ENCODE measurements at places on chromosomes 4 and X.

GRCh38 chr4:55030589-55030988 lies 94.8 kb downstream of the KDR start:
- no peak for DNase-seq

DNA sequence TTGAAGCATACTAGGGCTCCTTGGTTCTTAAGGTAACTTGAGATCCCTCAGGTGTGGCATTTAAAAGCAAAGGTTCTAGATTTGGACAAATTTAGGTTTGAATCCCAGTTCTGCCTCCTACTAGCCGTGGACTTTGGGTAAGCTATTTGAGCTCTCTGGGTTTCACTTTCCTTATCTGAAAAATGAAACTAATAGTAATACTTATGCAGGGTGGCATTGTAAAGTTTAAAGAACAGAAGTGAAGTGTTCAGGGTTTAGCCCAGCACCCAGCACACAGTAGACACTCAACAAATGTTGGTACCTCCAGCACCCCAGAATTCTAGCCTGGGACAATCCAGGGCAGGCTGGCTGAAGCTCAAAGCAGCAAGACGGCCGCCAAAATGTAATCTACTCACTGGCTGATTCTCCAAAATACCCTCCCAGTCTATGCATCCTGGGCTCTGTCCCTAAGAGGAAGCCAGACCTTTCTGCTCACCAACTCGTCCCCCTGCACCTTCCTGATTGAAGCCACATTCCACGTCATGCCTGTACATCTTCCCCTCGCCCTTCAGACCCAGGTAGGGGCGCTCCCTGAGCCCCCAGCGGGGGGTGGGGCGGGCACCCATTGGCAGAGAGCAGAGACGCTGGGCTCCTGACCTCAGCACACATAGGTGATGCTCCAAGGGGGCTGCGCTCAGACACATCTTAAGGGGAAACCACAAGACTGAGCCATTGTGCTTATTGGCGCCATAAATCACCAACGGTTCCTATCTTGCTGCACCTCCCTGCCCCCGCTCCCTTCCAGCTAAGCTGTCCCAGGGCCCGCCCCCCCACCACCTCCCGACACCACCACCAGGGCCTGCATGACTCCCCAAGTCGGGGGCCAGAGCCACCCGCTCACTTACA lies 160.6 kb downstream of the BCOR start:
- DNase-seq = no peak

- DNase-seq = no peak
Measured at GRCh38 chrX:120751683-120752082, 121.8 kb upstream of the C1GALT1C1 start.

- DNase-seq = no peak
Measured at GRCh38 chr4:3750334-3750733, 15.9 kb upstream of the ADRA2C start.

GRCh38 chr4:143473334-143474126 lies 40.0 kb upstream of the SMARCA5 start:
- DNase-seq = no peak

GRCh38 chrX:54865208-54865607 lies 55.4 kb upstream of the TRO start:
- DNase-seq = no peak

DNA sequence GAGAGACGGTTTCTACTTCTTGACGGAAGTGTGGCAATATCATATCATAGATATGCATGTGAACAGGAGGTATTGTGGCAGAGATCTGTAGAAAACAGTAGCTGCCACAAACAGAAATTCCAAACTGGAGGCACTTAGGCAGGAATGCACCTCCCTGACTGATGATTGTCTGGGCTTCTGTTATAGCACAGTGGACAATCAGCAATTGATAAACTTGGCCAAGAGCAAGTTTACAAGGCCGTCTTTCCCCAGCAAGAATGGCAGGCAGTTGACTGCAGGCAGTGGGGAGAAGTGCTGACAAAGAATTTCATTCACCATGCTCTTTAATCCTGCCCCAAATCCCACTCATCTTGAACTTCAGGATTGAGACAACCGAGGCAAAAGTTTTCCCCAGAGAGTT lies 114.4 kb upstream of the STOX2 start:
- no peak for DNase-seq

- no peak for DNase-seq
Measured at GRCh38 chr4:88949605-88950004, 107.4 kb downstream of the FAM13A start.

GRCh38 chrX:120604361-120604782 lies 471 bp downstream of the MCTS1 start:
- DNase-seq = peak; percentile 12

DNA sequence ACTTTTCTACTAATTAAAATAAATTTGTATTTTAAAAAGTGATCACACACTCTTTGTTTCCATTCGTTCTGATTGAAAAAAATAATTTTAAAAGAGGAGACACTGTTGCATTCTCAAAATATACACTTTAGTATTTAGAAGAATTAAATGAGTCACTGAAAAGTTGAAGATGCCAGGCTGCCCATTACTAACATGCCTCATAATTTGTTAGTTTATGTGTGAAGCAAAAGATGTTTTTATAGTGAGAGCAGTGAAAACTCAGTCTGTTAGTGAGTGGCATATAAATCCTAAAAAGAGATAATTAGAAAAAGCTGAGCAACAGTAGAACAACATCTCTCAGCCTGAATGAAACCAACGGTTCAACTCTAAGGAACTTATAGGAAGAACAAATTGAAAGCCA lies 143.4 kb downstream of the CDS1 start:
- DNase-seq = no peak

GRCh38 chr4:54152846-54153600 lies 53.1 kb downstream of the GSX2 start:
- DNase-seq = no peak

GRCh38 chrX:100864657-100865391 lies 9.3 kb downstream of the NOX1 start:
- DNase-seq = no peak

GRCh38 chrX:19839770-19840254 lies 47.6 kb downstream of the SH3KBP1 start:
- no peak for DNase-seq

- DNase-seq = no peak
Measured at GRCh38 chr4:105184316-105184980, 37.8 kb downstream of the TET2 start.

GRCh38 chr4:15989424-15989823 lies 26.4 kb upstream of the FGFBP2 start:
- no peak for DNase-seq

GRCh38 chr4:53307210-53307609 lies 58.7 kb downstream of the SCFD2 start:
- no peak for DNase-seq

- no peak for DNase-seq
Measured at GRCh38 chr4:1293991-1294390, 4.3 kb downstream of the MAEA start.

GRCh38 chr4:172649143-172649542 lies 519.5 kb upstream of the GALNT7 start:
- DNase-seq = no peak

DNA sequence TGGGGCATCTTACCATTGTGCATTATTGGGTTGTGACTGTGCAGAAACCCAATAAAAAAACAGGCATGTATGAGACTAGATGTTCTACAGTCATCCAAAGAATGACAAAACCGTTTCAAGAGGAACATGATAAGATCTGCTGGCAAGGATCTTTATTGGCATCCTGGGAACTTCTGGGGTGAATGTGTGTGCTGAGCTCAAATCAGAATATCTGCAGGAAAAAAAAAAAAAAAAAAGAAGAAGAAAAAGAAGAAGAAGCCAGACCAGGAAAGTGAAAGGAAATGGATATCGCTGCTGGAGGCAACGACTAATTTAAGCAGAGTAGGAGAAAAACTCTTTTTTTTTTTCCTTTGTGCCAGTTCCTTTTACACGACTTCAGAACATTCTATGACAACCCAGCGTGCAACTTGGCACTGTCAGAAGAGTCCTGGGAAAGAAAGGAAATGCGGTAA lies 484.2 kb upstream of the BOD1L1 start:
- DNase-seq = no peak

- no peak for DNase-seq
Measured at GRCh38 chr4:181618896-181619295, 624.3 kb upstream of the TENM3 start.

DNA sequence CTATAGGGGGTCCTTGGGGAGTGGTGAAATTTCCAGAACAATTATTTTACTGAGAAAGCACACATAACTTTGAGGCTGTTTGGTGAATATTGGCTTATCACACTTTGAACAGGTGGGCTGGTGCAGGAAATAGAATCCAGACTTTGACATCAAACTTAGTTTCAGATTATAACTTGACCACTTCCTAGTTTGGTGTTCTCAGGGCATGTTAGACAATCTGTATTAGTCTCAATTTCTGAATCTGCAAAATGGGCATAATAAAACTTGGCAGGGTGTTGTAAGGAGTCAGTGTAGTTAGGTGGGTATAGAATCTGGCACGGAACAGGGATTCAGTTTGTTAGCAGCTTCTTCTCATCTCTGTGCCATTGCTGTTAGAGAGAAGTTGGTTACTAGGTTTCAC lies 43.3 kb upstream of the MBNL3 start:
- no peak for DNase-seq

- DNase-seq = no peak
Measured at GRCh38 chrX:2974961-2975360, 31.4 kb upstream of the ARSH start.

DNA sequence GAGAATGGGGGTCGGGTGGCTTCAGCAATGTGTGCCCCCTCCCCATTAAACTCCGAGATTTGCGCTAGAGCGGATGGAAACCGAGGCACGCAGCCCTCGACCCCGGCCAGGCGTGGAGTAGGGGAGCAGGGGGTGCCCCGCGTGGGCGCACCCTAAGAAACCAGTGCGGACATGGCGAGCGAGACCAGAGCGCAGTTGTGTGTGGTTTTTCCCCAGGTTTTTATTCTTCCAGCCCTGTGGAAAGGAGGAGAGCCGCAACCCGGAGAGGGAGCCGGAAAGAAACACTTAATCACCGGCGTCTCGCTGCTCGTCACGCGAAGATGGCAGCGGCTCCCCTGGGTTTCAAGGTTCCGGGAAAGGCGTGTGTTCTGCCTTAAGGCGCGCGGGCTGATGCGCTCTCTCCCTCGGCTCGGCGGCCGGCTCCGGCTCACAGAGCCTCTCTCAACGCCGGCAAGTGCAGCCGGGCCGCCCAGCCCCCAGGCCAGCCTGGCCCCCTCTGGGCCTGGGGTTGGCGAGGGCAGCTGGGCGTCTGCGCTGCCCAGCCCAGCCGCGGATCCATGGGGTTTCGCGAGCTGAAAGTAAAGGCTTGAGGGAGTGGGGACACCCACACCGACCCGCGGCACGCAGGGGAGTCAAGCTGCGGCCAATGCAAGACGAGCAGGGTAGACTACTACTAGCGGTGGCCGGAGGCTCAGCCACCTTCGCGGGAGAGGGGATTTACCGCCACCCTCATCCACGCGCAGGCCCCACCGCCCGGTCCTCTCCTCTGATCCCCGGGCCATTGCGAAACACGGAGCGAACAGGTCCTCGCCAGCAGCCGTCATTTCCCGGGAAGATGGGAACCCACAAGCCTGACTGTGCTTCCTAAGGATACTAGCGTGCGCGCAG lies 74.0 kb upstream of the BCOR start:
- DNase-seq = peak; percentile 35

GRCh38 chr4:159048166-159048886 lies 54.6 kb upstream of the RAPGEF2 start:
- no peak for DNase-seq

DNA sequence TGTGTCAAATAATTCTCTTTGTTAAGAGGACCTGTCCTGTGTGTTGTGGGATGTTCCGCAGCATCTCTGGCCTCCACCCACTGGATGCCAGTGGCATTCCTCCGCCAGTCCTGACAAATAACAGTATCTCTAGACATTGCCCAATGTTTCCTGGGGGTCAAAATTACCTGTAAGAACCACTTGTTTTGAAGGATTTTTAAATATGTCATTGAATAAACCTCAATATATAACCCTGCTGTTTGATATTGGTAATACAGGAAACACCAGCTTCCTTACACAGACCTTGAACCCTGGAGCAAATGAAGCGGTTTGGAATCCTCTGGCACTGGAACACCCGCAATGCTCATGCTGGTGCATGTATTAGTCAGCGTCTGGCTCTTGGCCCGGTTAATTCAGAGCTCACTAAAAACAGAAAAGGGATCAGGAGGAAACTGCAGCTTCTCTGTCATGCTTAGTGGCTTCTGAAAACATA lies 101.3 kb downstream of the TBL1X start:
- DNase-seq = no peak

- DNase-seq = no peak
Measured at GRCh38 chr4:16250661-16251365, 24.5 kb upstream of the TAPT1 start.

GRCh38 chr4:127857641-127858040 lies 23.1 kb upstream of the PLK4 start:
- no peak for DNase-seq

GRCh38 chr4:14967982-14968381 lies 34.3 kb upstream of the CPEB2 start:
- no peak for DNase-seq

- peak; percentile 44 for DNase-seq
Measured at GRCh38 chr4:182938205-182938645, 21.0 kb upstream of the DCTD start.

GRCh38 chr4:188127214-188127874 lies 11.9 kb upstream of the TRIML1 start:
- DNase-seq = no peak

- no peak for DNase-seq
Measured at GRCh38 chr4:145155268-145155870, 25.0 kb downstream of the OTUD4 start.

DNA sequence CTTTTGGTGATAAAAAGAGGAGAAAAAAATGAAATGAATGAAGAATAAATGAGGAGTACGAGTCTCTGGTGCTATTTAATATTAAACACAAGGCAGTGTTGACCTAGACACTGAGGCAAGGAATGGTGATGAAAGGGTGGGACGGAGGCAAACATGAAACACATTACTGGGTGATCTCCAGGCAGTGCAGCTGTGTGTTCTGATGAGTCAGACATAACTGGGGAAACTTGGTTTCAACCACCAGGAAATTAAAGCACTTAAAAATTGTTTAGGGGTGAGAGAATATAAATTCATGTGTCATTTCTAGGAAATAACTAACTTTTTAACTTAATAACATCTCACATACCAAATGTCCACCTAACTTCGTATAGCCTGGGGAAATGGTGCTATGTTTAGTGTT lies 19.7 kb upstream of the CXCL6 start:
- no peak for DNase-seq

GRCh38 chr4:1013225-1014073 lies 2.0 kb downstream of the FGFRL1 start:
- no peak for DNase-seq
